ENCODE measurements at places on chromosomes 5 and 9.

- DNase-seq: no peak
These were observed 63.4 kb downstream of the FAM81B start for GRCh38 chr5:95454536-95454935.

- no peak for DNase-seq
These were observed 18.5 kb upstream of the PPP2R2B start for GRCh38 chr5:146897061-146897460.

DNA sequence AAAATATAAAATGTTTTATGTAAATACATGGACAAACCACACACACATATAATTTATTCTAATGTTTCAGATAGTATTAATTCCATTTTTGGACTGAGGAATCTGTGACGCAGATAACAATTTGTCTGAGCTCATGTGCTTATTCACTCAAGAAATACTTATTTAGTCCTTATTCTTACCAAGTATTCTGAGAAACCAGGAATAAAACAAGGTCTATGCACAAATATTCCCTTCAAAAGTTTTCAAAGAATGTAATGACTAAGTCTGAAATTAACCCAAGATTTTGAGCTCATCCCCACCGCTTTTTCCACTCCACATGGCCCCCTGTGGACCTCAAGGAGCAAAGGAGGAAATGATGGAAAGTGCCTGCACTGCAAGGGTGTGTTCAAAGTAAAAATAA, 1022.3 kb downstream of the EFNA5 start:
- no peak for DNase-seq

DNA sequence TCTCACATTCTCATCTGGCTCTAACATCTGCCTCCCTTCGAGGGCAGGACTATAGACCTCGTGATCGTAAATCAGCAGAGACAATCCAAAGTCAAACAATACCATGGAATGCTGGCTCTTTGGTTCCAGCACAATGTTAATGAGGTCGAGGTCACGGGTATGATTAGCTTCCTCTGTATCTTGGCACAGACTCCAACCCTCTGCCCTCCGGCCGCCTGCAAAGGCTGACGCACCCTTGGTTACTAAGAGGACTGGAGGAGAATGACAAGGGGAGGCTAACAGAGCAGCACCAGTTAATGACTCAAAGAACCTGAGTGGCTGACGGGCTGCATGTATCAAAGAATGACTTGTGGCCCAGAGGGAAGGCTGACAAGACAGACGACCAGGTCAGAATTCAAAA, 10.1 kb downstream of the LHFPL2 start:
- no peak for DNase-seq

GRCh38 chr5:42804717-42805339, 6.9 kb downstream of the SELENOP start:
- no peak for DNase-seq

- DNase-seq: no peak
These were observed 60.4 kb downstream of the HMCN2 start for GRCh38 chr9:130325921-130326320.

DNA sequence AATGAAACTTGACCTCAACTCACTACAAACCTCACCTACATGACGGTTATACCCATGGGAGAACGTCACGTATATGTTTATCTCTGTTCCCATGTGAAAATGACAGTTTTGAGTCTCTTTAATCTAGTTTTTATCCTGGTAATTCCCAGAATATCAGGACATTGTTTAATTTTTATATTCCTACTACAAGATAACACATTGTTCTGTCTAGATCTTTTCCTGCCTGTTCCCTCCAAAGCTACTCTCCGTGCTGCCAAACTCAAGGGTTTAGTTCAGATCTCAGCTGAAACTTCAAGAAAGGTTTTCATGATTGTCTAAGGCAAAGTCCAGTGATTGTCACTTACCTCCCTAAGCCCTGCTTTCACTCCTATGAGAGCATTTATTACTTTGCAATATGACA, 1159.4 kb upstream of the SEMA6A start:
- no peak for DNase-seq

- DNase-seq: no peak
These were observed 5.1 kb upstream of the PTBP3 start for GRCh38 chr9:112338561-112338960.

DNA sequence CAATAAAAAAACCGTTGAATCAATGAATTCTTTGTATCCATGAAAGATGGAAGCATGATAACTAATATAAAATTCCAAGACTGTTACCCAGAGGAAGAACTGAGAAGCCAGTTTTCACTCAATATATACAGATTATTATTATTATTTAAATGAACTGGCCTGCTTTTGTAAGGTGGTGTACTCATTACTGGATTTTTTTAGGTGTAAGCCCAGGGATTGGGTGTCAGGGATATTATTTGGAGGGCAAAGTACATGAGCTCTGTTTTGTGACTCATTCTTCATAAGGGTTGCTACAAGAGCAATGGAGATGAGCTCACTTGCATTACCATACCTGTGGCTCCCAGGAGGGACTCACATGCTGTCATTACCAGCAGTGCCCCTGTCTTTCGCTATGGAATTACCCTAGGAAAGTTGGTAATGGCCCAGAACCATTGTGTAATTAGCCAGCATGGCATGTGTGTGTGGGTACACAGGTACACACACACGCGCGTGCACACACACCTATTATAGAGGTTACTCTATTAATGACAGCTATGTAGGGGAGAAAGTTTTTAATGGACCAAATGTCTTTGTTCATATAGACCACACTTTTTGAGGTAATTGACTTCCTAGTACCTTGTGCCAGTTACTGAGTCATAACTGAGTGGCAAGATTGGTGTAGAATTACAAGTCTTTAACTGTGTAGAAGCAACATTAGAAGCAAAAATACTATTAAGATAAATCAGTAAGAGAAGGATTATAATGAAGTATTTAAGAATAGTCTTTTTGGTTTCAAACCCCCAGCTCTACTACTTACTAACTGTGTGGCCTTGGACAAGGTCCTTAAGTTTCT, 143.4 kb downstream of the GDNF start:
- no peak for DNase-seq

- DNase-seq: no peak
These were observed 37.9 kb downstream of the STOM start for GRCh38 chr9:121331992-121332685.
